ENCODE measurements at places on chromosomes 4 and X.

- no peak for DNase-seq
These were observed 108.3 kb downstream of the JADE1 start for GRCh38 chr4:128917781-128918180.

- no peak for DNase-seq
These were observed 96.6 kb downstream of the EVC2 start for GRCh38 chr4:5611750-5612149.

DNA sequence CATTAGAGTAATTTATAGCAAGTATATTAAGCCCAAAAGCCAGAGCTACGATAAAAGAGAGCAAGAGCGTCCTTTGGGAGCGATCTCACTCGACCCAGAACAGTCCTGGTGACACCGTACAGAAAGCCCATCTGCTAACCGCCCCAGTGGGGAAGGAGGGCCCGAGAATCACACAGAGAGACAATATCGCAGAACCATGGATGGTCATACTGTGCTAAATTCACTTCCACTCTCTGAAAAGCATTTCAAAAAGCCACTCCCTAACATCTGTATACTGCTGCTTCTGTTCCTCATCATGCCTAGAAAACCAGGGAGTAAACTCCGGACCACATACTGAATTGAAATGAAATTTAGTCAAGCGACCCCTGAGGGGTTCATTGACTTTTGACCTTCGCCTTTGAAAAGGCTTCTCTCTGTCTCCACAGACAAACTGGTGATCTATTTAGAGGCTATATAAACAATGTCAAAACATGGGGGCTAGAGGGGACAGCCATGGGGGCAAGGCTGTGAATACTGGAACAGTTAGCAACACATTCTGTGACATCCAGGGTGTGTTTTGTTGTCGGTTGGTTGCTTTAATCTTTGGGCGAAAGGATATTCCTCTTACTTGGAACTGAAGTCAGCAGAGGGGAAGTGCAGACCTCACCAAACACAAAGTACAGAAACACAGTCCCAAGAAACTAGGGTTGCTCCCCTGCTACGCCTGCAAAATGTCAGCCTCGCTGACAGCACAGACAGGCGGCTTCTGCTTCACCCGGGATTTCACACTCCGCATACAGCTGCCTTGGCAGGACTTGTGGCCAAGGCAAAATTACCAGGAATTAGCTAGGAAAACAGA lies 129.0 kb upstream of the RASGEF1B start:
- no peak for DNase-seq

DNA sequence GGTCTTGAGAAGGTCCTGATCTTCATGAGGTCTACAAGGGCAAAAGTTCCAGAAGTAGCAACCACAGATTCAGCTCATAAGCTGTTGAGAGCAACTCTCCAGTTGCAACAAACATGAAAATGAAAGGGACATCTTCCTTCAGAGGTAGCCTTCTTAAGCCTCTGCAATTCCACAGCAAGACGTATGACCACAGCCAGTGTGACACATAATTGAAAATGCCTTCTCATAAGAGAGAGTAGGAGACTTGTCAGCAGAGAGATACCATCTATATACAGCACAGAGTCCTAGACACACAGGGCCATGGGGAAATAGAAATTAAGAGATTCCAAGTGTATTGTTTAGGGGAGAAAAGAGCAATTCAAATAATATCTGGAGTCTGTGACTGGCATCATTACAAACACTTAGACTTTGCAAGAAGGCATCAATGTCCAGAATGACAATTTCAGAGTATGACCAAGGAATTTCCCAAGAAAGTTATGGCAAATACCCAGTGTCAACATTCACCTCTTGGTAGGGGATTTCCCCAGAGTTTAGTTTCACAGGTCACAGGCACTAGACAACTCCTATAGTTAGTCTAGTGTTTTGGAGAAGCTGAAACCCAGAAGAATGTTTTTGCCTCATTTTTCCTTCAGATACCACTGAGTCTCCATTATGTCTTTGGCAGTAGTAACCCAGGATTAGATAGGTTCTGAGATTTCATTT lies 340.3 kb downstream of the ZNF674 start:
- DNase-seq, result no peak

All from T47D (cell line).